Heart left ventricle (tissue), 16 donors: ENCODE measurements at places on chromosomes 3 and 15.

DNA sequence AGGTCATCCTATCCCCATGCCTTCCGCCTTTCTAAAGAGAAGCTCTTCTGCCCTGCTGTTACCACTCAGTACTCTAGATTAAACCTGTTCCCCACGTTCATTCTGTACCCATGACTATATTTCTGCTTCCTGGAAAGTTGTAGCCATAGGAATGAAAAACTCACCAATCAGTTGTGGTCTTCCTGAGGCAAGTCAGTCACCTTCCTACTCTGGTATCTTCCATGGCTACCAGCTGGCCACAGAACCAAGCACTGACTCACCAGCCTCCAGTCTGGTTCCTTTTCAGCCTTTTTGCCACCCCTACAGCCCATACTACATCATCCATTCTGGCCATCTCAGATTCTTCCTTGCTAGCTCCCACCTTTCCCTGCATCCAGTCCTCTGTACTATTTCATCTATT is 46.4 kb downstream of the TMEM44 start:
- no peak for DNase-seq

- DNase-seq: no peak
These were observed 80.5 kb upstream of the SETMAR start for GRCh38 chr3:4222574-4223175.

- no peak for DNase-seq
These were observed 17.2 kb downstream of the FOXL2NB start for GRCh38 chr3:138964264-138964663.

DNA sequence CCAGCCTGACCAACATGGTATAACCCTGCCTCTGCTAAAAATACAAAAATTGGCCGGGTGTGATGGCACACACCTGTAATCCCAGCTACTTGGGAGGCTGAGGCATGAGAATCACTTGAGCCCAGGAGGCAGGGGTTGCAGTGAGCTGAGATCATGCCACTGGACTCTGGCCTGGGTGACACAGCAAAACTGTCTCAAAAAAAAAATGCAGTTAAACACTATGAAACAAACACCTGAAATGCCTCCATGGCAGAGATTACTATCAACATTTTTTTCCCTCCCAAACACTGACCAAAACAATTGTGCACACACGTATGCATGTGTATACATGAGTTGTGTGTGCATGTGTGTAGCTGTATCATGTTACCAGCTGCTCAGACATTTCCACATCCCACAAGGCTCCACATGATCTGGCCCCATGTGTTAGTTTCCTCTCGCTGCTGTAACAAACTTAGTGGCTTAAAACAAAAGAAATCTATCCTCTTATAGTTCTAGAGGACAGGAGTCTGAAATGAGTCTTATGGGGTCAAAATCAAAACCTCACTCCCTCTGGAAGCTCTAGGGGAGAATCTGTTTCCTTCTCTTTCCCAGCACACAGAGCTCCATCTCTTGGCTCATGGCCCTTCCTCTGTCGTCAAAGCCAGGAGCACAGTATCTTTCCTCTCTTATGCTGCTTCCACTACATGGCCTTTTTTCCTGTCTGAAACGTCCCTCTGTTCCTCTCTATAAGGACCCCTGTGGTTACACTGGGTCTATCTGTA is 34.5 kb downstream of the SLC41A3 start:
- DNase-seq: no peak

- no peak for DNase-seq
These were observed 47.2 kb downstream of the DIPK2A start for GRCh38 chr3:144018776-144019175.

- peak; percentile 99 for DNase-seq
These were observed at the start of gene KATNBL1 for GRCh38 chr15:34209421-34210282. Gene KATNBL1 (minus strand): TSS chr15:34210096. CDS start chr15:34163676, 46,420 bp downstream.

DNA sequence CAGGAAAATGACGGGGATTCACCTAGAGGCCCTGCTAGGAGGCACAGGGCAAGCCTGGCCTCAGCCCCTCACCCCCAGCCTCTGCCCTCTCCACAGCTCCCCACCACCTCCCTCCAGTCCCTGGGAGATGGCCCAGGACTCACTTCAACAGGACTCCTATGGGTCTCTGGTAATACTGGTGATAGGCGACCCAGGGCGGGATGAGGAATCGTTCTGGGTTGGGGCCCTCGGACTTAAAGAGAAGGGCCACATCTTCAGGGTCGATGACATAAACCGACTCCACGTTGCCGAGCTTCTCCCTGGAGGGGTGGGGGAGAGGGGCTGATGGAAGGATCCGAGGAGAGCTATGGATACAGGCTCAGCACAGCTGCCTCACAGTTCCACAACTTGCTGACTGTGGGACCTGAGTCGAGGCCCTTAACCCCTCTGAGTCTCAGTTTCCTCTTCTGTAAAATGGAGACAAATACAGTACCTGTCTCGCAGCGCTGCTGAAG is 19.6 kb downstream of the CYP11A1 start:
- DNase-seq: no peak

GRCh38 chr15:43213466-43213865 is 7.4 kb downstream of the EPB42 start:
- DNase-seq: no peak

DNA sequence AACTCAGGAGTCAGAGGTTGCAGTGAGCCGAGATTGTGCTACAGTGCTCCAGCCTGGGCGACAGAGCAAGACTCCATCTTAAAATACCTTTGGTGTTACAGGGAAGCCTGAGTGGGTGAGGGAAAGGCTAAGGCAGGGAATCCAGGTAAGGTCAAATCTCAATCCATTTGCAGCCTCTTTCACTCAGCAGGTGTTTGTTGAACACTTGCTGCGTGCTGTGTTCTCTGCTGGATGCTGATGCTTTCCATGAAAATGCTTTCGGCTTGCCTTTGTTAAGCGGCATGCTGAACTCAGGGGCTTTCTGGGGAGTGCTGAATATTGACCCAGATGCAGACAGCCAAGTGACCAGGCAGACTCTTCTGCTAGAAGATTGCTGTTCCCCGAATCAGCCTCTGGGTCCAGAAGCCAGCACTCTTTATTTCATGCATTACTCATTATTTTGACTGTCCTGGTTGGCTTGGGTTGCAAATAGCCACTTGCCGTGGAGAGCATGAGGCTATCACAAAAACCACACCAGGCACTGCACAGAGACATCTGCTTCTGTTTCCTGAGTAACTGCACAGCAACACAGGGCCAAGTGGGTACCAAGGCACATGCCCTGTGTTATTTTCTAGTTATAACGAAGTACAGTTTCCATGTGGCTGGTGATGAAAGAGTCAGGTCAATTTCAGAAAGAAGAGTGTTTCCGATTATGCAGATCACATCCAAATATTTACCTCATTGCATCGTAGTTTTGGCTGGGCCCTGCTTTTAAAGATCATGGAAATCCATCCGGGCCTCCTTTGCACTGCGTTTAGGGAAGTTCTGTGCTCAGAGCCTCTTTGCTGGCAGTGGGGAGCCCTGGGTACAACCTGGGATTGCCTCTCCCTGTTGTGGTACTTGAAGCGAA is 88.6 kb downstream of the THSD4 start:
- DNase-seq: no peak

- DNase-seq: no peak
These were observed 100.2 kb downstream of the CNTN4 start for GRCh38 chr3:2198776-2199279.

DNA sequence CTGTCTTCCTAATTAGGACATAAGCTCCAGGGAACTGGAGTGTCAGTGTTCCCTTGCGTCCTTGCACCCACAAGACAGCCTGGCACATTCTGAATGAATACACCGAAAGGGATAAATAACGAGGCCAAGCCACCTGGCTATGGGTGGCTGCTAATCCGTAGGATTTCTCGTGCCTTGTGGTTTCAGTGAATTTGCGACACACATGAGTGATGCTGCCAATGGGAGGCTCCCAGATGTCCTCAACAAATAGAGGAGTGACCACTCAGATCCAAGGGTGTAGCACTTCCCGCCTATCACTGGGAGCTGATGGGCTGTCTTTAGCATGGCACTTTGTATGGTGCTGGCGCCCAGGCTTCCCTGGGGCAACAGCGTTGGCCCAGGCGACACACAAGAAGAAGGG is 43.4 kb downstream of the APBA2 start:
- DNase-seq: no peak

DNA sequence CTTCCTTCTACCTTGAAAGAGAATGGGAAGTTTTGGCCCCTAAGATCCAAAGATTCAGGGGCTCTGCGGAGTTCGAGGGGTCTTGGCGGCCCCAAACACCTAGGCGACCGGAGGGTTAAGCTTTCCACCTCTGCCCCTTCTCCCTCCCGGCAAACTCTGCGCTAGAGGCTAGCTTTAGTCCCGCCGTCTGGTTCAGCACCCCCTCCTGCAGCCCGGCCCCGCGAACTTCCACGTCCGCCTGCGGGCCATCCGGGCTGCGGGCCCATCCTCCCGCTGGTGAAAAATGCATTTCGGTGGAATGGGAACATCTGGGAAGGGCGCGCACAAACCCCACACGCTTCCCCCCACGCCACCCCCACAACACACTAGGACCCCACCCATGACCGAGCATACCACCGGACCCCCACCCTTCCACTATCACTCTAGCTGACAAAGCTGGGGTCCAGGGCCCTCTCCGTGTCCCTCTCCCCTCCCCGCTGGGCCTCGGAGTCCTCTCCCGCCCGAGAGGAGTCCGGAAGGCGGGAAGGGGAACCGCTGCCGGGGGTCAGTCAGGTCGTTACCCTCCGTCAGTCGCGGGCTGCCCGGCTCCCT is 1.0 kb downstream of the SHOX2 start:
- DNase-seq: no peak

DNA sequence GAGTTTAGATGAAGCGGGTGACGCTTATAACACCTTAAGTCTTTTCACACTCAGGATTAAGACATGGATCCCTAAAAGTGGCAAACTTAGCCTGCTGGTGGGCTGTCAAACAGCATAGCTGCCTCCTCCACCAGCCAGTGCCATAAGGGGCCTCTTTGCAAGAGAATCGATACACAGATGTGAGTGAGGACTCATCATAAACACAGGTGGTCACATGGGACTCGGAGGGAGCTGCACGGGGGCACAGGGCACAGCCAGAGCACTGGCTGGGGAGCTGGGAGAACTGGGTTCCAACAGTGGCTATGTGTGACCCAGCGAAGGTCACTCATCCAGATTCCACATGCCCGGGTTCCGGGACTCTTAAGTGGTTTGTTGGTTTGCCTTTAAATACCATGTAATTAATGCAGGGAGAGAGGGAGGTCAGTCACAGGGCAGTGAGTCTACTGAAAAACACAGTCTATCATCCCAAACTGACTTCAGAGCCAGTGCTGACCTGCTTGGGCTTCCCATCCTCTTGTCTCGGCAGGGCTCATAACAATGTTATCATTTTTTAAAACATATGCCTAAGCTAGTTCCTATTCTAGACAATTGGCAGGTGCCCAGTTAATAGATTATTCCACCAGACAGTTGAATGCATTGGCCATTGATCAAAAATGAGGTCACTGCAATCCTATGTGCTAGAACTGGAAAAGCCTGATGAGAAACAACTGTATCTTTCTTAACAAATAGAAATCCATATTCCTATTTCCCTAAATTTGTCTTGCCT is 51.8 kb downstream of the SLC12A8 start:
- DNase-seq: no peak

DNA sequence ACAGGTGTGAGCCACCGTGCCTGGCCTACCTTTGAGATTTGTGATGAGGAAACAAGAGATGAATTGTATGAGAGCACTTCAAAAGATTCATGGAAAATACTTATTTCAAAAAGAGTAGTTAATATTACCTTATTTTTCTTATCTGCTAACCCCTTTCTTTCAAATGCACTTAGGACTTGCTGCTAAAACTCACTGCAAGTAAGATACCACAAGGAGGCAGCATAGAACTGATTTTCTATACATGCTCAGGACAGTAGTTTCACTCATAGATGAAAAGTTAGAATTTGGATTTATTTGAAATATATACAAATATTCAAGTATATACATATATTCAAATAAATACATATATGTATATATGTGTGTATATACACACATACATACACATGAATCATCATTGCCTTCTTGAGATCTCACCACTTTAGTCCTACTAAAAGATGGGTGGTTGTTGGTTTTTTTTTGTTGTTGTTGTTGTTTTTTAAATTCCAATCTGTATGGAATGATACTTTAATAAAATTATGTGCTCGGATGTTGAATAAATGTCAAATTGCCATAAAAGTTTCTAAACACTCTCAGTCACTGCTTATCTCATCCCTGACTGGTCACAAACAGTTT is 2.4 kb downstream of the CCNDBP1 start:
- no peak for DNase-seq

- DNase-seq: no peak
These were observed 87.7 kb upstream of the ABHD17C start for GRCh38 chr15:80607287-80607980.

DNA sequence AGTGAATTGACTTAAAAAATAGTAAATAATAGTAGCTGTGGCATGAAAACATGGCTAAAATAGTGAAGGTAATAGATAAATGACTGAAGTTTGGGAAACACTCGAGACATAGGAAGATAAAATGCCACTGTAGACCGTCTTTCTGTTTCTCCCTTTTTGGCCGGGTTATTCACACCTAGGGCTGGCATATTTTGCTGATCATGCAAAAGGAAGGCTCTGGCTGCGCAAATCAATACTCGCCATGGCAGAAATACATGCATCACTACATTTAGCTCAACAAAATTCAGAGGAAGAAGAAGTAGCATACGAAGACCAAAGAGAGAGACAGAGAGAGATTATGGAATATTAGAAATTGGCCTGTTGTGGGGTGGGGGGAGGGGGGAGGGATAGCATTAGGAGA is 242.2 kb upstream of the KBTBD8 start:
- DNase-seq: no peak

- no peak for DNase-seq
These were observed 57.5 kb downstream of the CACNA2D2 start for GRCh38 chr3:50445919-50446318.

- DNase-seq: no peak
These were observed 28.1 kb upstream of the LRRN1 start for GRCh38 chr3:3771094-3771493.

DNA sequence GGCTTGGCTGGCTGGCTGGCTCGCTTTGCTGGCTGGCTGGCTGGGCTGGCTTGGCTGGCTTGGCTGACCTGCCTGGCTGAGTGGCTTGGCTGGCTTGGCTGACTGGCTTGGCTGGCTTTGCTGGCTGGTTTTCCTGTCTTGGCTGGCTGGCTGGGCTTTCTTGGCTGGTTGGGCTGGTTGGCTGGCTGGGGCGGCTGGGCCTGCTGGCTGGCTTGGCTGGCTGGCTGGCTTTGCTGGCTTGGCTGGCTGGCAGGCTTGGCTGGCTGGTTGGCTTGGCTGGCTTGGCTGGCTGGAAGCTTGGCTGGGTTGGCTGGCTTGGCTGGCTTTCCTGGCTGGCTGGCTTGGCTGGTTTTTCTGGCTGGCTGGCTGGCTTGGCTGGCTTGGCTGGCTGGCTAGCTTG is 435.6 kb downstream of the GOLGA6L6 start:
- peak; percentile 11 for DNase-seq

- no peak for DNase-seq
These were observed 111.3 kb upstream of the GOLGA6L6 start for GRCh38 chr15:20652914-20653313.
